HS-5 (cell line): ENCODE measurements at places on chromosomes 16 and 17.

- no peak for DNase-seq
Measured at GRCh38 chr16:30349675-30350074, 5.4 kb downstream of the CD2BP2 start.

DNA sequence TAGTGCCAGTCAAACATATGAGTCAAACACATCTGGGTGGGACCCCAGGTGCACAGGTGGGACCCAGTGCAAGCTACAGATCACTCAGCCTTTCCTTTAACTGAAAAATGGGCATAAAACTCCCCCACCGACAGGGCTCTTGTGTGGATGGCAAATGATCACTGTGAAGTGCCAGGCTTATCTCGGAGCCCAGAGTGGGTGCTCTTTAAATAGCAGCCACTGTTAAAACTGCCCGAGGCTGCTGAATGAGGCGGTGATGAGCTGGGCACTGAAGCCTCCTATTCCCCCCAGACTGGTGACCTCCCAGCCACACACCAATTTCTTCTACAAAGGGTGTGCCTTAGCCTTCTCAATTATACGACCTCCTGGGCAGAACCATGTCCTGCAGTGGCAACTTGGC, 433.8 kb downstream of the SLC39A11 start:
- no peak for DNase-seq

DNA sequence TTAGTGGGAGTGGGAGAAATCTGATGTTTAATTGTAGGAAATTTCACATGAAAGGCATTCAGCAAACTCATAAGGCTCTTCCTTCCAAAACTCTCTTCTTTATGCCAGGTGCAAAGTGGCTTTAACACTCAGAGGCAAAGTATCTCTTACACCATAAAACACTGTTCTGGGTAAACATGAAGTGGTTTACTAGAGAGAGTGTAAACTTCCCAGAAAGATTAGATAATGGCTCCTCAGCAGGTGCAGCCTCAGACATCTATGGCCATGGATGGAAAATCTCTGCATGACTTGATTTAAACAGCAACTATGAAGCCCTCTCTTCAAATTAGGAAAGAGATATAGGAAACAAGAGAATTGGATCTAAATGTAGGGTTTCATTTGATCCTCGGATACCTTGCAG, 583.1 kb upstream of the SALL1 start:
- no peak for DNase-seq

- DNase-seq = no peak
Measured at GRCh38 chr16:25020112-25020631, 5.0 kb upstream of the ARHGAP17 start.

- DNase-seq = no peak
Measured at GRCh38 chr17:27322026-27322425, 28.1 kb downstream of the WSB1 start.

DNA sequence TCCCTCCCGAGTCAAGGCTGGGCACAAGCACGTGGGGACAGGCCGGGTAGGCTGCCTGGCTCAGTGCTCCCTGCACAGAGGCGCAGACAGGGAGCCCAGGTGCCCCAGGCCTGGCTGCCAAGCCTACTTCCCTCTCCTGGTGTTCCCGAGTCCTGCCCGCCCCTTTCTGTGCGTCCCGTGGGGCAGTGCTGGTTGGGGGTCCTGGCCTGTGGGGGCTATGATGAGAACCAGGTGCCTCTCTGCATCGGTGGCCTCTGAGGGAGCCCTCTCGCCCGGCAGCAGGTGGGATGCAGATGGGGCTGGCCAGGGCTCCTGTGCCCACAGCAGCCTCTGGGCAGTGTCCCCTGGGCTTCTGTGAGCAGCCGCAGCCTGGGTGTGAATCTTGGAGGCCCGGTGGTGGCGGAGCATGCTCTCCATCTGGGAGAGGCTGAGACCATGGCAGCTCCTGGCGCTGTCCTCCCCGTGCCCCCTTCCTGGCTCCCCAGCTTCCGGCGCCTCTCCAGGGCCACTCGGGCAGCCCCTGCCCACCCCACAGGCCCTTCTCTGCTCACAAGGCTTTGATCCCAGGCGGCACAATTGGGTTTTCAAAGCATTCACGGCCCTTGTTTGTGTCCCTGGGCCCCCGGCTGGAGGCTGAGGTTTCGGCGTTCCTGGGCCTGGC, 7.2 kb downstream of the CENPX start:
- no peak for DNase-seq

GRCh38 chr17:81029859-81030258, 5.1 kb upstream of the BAIAP2 start:
- DNase-seq = no peak

DNA sequence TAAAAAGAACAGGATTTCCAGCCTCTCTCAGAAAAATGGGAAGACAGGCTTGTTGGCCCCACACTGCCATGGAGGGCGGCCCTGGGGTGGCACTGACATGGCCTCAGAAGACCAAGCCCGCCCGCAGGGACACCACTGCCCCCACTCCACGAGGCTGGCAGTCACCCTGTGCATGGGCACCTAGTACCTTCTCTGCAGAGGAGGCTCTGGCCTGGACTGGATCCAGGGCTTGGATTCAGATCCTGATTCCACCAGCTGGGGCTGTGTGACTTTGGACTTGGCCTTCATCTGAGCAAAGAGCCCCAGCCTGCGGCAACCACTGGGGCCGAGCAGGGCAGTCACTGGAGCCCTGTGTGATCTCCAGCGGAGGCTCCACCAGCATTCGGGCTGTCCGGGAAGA, 16.8 kb upstream of the FASN start:
- no peak for DNase-seq
